ENCODE measurements at places on chromosomes 6 and 20. TPM values are rescaled to one million over a fixed set of nuclear protein-coding genes. Genes with fewer than 3 reads are reported as not detected.

DNA sequence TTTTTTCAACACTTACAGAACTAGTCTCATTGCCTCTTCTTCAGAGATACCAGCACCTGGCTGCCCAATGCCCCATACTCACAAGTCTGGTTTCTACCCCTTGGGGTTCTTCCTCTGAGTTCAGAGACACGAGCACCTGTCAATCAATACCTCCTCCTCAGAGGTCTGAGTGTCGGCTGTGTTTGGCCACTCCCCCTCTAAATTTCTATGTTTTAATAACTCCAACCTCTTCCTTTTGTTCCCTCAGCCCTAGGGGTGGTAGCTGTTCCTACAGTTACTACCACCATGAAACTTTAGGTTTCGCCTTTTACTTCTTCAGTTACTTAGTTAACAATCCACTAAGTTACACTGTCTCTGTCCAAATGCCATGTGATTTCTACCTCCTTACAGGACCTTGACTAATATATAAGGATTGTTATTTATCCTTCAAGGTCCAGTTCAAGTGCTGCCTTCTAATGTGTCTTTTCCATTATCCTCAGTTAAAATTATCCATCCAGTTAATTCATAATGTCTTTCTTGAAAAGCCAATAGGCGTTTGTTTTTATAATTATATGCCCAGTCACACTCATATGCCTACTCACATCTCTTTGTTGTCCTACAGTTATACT is 14.6 kb upstream of the PHF20 start:
- DNase-seq: no peak

DNA sequence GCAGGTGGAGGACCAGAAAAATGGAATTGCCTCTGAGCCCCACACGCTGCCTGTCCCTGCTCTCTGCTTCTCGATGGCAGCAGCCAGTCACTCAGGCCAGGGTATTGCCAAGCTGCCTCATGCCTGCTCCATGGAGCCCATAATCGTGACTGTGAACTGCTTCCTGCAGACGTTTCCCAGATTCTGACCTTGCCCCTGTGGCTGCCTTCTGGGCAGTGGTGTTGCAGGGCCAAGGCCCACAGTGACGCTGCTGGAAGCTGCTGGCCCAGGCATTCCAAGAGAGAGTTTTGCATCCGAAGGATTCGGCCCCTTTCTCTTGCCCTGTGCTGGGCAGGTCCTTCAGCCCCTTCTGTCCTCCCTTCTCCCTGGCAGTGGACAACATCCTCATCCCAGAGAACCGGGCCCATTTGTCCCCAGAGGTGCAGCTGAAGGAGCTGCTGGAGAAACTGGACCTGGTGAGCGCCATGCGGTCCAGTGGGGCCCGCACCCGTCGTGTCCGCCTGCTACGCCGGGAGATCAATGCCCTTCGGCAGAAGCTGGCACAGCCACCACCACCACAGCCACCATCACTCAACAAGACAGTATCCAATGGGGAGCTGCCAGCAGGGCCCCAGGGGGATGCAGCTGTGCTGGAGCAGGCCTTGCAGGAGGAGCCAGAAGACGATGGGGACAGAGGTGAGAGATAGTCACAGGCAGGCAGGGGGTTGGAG is 14.5 kb downstream of the BRPF3 start:
- DNase-seq: no peak

DNA sequence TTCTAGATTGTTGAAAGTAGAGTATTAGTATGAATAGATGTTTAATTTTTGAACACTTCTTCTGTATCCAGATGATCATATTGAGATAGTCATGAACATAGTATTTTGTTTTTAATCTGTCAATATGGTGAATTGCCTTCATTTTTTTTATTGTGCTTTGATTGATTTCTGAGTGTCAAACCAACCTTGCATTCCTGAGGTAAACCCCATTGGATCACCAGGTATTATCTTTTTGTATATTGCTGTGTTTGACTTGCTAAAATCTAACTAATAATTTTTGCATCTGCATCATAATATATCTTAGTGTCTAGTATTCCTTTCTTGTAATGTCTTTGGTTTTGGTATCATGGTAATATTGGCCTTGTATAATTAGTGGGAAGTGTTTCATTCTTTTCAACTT is 25.5 kb downstream of the SERPINB1 start:
- no peak for DNase-seq

DNA sequence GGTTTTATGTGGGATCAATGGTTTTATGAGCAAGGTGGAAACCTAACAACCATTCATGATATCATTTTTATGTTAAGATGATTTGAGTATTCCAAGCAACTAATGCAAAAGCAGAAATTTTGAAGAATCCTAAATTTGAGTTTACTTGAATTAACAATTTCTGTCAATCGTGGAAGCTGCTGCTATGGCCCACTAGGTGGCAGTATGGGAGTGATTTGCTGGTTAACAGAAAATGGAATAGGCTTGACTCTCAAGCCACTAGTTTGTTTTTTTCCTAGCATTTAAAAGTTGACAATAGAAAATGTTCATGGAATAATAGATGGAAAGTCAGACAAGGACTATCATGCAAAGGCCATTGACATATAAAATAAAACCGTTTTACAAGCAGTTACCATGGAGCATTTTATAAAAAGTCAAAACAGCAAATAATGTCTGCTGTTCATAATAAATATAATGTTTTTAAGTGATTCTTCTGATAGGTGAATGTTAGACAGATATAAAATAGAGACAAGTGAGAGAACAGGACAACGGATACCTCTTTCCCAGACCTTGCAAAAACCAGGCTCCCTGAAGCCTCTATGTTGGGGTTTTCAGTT is 43.0 kb upstream of the TMEM200A start:
- peak; percentile 72 for DNase-seq

DNA sequence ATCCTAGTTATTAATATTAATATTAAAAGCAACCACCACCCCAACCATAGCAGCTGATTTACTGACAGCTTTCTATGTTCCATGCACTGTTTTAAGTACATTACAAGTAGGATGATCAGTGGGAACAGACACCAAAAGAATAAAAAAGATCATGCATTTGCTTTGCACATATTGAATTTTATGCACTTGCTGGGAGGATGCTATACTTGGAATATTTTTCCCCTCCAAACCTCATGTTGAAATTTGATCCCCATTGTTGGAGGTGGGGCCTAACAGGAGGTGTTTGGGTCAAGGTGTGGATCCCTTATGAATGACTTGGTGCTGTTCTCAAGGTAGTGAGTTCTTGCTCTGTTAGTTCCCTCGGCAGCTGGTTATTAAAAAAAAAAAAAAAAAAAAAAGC is 178.9 kb upstream of the MYLIP start:
- peak; percentile 19 for DNase-seq

DNA sequence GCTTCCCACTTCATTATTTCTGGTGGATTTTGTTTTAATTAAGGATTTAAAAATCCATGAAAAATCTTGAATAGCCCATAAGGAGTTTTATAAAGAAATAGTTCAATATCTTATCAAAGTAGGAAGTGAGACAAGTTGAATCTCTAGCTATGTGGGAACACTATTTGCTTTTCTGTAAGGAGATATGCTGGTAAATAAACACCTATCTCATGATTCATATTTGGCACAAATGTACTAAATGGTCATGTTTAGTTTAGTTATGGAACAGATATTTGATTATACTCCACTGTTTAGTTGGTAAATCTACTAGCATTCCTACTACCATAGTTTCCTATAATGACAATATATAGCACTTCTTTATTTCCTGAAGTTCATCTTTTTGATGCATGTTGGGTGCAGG is 239.9 kb upstream of the CEP162 start:
- DNase-seq: no peak

DNA sequence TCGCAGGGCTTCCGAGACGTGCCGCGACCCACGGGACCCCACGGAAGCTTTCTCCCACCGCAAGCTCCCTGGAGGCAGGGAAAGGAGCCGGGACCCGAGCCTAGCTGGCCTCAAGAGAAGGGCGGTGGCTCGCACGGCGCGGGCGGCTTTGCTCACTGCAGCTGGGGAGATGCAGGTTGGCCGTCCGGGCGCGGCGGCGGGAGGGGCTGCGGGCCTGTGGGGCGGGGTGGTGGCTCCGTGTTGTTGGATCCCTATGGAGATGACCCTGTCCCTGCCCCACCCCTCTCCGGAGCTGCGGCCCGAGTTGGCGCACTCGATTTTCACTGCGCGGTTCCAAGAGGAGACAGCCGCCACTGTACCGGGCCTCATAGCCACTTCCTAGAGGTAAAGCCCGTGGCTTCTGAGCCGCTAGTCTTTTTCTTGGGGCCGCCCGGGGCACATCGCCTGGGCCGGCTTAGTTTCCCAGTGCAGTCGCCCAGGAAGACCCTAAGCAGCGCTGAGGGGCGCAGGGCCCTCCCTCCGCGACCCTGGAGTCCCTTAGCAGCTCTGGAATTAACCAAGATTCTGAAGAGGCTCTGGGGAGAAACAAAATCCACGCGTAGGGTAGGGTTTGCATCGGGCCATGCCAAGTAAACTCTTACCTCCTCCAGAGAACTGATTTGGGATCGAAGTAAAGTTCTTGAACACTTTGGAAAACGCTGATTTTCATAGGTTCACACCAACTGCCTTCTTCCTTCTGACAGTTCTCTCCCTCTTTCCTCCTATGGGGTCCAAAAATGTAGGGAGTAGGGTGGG is at the start of gene ECT2L:
Gene ECT2L, plus strand, starts transcription at position 279 of the 795 bp plus-strand sequence. CDS start 17,188 bp downstream, outside the sequence.
- peak; percentile 62 for DNase-seq

DNA sequence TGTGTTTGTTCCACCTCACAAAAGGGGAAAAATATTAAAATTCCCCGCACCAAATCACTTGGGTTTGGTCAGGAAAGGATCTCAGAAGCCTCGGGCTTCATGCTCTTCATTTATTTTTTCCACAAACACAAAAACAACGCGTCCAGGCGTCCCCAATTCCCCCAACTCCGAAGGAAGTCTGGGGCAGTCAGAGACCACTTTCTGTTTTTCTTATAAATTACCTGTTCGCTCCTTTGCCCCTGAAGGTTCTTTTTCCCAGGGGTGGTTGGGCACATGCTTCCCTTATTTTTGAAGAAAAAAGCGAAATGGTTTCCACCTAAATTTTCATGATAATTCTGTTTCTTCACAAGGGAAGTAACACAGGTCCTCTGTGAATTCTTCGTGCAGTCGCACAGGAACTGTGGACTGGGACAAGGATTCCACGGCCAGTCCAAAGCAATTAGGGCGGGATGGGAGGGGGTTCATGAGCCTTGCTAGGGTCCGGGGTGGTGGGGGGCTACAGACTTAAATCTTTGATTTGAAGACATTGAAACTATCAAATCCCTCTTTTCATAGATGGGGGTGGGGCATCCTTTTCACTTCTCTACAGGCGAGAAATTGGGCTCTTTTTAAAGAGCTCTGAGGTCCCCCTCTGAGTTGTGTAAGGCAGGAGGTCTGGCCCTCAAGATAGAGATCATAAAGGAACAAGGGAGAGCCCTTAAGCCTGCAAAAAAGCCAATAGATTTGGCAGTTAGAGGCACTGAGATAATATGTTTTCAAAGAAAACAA is 30.5 kb upstream of the HFE start:
- peak; percentile 65 for DNase-seq

The NRSN1 gene
- total RNA-seq: not detected

The LY6G6C gene
- total RNA-seq: not detected

The KCNK15 gene
- not detected for total RNA-seq

The KCNQ5 gene
- total RNA-seq: not detected

The AHCY gene
- total RNA-seq: 402 TPM
